ENCODE measurements at places on chromosomes 1 and 21.
A peak's percentile ranks its signal among the peaks of the same experiment; 100 is the strongest.

DNA sequence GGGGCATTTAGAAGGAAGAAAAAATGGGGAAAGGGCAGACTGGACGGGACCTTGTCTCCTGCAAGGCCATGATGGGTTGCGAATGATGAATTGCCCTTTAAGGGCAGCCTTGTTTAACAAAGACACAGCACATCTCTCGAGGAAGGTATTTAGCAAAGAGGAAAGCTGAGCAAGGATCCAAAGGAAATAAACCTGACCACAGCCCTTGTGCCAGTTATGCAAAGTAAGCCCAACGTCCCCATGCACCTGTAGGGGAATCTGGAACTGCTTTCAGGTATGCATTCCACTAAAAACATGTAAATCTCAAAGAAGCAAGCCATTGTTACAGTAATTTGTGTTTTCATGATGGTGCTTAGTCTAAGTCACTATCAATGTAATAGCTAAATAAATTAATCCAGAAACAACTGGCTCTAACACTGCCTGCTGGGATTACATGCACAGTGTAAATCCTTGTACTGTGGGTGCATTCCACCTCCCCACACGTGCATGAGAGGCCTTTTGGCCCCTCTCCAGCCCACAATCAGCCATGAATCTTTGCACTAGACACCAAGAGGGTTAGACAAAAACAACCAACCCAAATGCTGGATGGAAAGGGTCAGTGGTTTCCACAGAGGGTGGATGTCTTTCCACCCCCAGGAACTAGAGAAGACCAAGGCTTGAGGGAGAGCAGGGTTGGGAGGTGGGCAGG lies 228.8 kb upstream of the KAZN start:
- DNase-seq: peak; percentile 46

DNA sequence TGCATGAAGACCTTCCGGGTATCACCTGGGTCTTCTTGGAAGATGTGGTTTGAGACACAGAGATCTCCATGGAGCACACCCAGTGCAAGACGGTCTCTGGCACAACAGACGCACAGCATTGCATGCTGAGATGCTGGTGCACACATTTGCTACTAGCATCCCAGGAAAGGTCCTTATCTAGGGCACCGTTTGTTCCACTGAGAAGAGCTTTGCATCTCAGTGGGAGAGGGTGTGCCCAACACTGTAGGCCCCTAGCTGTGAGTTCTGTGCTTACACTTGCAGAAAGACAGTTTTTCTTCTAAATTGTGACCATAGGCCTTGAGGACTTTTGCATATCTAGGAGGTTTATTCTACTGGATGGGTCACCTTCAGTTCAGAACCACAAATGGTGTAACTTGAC lies 554.1 kb downstream of the MATN1 start:
- no peak for DNase-seq

DNA sequence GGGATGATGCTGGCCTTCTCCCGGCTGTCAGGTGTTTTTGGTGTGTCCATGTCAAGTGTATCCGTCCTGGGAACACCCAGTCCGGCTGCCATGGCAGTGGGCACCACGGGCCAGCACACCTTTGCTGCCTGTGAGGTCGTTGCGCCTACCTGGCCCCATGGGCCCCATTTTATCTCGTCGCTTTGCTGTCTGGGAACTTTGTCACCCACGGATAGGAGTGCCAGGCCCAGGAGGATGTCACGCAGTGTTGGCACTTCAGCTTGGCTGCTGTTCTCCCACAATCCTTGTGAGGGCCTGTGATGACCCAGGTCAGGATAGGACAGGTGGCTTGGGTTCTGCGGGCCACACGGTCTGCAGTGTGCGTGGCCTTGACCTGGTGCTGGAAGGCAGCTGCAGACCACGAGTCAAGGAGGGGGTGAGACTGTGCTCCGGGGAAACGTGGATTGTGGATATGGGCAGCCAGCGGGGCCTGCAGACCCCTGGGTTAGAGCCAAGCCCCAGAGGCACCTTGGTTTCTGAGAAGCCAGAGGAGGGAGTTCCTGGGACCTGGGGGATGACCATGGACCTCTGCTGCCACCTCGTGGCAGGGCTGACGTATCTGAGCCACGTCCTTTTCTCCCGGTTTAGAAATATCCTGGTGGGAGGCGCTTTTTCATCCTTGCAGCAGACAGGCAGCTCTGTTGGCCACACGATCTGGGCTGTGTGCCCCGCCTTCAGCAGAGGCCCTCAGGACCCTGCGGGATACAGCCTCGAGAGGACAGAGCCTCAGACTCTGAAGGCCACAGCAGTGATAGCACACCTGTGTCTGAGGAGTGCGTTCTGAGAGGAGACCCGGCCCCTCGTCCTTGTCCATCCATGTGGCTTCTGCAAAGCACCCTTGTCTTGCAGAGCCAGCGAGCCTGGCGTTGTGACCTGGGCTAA lies 161.1 kb upstream of the COL6A1 start:
- DNase-seq: peak; percentile 89

DNA sequence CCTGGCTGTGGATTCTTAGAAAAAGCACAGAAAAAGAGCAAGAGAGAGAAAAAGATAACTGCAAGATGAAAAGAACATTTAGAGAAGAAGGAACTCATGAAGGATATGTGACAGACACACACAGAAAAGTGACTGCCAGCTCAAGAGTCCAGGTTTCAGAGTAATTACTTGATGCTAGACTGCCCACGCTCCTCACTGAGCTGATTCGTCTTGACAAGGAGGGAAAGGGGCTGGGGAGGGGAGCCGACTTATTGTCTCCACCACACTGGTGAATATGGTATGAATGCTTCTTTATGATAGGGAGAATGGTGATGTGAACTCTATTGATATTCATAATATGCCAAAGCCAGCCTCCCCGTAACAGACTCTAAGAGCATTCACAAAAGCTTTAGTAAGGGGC lies 140.4 kb downstream of the BRINP2 start:
- no peak for DNase-seq

DNA sequence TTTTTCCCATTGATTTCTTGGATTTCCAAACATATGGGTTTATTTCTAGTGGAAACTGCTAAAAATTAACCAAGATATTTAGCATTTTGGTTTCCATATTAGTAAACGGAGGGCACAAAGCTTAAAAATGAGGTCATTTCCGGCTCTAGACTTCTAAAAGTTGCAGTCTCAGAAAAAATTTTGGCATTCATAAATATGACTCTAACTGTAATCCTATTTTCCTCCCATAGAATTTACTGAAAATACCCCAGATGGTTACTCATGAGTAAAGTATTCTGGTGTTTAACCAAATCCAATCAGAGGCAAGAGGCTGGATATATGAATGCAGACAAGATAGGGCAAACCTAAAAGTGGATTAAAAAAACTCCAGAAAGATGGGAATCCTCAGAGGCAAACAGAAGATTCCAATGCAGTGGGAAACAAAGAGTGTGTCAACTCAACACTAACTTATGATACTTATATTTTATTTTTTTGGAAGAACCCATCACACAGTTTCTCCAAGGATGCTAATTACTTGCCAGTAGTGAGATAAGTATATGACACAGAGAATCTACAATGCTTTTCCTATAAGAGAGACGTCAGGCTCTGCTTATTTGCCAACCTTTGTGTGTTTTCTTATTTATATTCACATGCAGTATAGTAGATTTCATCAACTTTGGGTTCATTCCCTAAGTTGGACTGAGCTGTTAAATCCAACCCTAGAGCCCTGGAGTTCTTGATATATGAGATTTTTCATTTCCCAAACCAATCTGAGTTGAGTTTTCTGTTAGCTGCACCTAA lies 90.1 kb upstream of the BCL10 start:
- peak; percentile 95 for DNase-seq

DNA sequence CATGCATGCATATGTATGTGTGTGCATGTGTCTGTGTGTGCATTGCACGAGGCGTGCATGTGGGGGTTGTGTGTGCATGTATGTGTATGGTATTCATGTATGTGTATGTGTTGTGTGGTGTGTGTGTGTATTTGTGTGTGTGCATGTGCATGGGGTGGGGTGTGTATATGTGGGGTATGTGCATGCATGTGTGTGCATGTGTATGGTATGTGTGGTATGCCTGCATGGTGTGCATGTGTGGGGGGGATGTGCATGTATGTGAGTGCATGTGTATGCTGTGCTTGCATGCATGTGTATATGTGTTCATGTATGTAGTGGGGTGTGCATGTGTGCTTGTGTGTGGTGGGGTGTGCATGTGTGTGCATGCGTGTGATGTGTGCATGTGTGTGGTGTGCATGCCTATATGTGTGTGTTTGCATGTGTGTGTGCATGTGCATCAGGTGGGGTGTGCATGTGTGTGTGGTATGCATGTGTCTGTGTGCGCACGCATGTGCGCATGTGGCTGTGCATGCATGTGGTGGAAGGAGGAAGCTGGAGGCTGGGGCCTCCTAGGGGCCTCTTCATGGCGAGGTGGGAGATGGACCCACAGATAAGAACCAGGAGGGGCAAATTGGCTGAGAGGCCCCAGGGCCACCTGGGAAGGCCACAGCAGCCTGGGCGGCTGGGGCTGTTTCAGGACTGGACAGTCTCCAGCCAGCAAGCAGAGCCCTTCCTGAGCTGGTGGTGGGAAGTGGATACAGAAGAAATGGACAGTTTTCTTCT lies 35.9 kb upstream of the ARF1 start:
- DNase-seq: no peak

- DNase-seq: no peak
Measured at GRCh38 chr1:230349020-230349393, 77.1 kb downstream of the PGBD5 start.

GRCh38 chr1:199490769-199491527 lies 536.6 kb upstream of the NR5A2 start:
- DNase-seq: peak; percentile 86

All from fibroblast of skin of right quadriceps (primary cell).